ENCODE measurements at places on chromosomes 5 and 9. TPM values are rescaled to one million over a fixed set of nuclear protein-coding genes. Genes with fewer than 3 reads are reported as not detected.
A peak's percentile ranks its signal among the peaks of the same experiment; 100 is the strongest.

GRCh38 chr5:139369181-139369580 is 13.9 kb downstream of the SLC23A1 start:
- no peak for DNase-seq

DNA sequence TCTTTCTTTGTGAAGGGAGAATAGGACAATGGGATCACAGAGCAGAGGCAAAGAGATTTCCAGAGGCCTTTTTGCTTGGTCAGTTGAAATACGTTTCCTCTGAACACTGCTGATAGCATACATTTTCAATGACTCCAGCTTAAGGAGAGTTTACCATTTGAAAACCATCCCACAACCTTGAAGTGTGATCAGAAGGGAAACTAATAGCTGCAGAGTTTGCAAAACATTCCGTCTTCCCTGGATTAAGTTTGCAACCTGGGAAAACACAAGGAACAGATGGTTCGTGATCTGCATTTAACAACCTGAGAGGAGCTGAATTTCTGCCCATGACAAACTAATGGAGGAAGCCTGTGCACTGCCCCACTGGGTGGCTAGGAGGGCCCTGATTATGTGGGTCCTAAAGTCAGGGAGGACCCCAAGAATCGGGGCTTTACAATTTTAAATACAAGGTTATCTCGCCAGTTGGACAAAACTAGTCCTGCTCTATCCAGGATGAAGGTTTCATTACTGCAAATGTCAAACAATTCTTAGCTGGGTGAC is 35.6 kb downstream of the MTX3 start:
- DNase-seq = no peak

Gene OR1Q1
- total RNA-seq = not detected

- no peak for DNase-seq
Observed at GRCh38 chr9:13896922-13897835, 416.8 kb downstream of the NFIB start.

DNA sequence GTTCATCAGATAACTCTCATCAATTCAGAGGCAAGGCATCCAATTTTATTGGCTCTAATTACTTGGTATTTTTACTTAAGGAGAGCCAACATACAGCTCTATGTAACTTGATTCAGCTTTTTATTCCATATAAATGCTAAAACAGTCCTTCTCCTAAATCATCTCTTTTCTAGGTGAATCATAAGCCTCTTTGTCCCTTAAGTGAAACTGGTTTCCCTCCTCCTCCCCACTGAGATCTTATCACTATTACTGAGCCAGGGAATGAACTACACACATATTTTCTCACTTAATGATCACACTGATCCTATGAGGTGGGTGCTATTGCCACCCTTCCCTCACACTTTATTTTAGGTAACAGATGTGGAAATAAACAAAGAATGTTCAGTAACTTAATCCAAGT is 1143.8 kb downstream of the MAT2B start:
- no peak for DNase-seq

Gene ROPN1L
- 0.32 TPM for total RNA-seq

DNA sequence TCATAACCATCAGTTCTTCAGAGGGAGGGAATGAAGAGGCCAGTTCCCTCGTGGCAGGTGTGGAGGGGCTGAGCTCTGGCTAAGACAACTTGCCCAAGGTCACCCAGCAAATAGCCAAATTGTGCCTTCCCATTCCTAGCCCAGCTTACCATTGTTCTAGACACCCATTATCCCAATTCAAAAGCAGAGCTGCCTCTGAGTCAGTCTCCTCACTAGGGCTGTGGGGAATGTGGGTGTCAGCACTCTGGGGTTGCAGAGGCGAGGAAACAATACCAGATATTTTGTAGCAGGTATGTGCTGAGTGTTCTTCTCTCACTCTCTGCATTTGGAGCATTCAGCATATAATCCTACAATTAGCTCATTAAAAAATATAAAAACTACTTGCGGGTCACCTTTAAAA is 270.8 kb downstream of the PSAT1 start:
- DNase-seq = no peak

Gene NTNG2
- total RNA-seq = 1.9 TPM

Gene LURAP1L
- 49.0 TPM for total RNA-seq

DNA sequence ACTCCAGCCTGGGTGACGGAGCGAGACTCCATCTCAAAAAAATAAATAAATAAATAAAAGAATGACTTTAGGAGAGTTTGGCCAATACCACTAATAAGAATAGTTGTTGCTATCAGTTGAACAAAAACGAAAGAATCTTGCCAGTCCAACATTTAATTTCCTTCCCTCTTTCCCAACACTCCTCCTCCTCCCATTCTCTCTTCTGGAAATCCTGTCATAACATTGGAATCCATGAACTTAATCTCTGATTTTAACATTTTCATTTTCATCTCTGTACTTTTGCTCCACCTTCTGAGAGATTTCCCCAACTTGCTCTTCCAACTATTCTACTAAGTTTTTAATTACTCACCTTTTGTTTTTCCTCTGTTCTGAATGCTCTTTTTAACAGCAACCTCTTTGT is 42.8 kb upstream of the CDK20 start:
- DNase-seq = peak; percentile 16

- no peak for DNase-seq
Observed at GRCh38 chr9:103615994-103616393, 478.1 kb upstream of the SMC2 start.

Gene HTR4
- total RNA-seq = not detected

DNA sequence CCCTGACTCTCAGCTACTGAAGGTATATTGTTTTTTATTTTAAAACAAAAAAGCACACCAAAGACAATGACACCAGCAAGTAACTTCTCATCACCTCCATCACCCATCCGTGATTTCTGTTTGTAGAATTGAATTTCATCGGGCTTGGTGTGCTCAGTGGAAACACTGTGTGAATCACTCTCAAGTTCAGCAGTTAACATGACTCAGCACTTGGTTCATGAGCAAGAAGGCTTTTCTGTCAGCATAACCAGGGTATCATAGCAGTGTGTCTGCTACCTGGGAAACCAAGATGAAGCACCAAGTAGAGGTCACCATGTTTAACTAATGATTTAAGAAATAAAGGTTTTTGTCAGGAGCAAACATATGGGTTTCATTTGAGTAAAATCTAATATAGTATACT is 123.7 kb downstream of the INSYN2B start:
- peak; percentile 74 for DNase-seq

Gene PTGDS
- total RNA-seq = 10.8 TPM

DNA sequence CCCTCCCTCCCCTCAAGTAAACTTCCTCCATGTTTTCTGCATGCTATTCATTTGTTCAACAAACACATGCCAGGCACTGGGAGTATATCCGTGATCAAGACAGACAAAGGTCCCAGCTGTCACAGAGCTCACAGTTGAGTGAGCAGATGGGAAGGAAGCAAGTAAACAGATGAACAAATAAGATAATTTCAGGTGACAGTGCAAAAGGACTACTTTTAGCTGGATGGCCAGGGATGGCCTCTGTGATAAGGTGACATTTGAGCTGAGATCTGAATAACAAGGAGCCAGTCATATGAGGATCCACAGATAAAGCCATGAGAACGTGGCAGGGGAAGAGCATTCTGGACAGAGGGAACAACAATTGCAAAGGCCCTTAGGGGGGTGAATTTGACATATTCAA is 121.7 kb upstream of the RAD23B start:
- DNase-seq = no peak

DNA sequence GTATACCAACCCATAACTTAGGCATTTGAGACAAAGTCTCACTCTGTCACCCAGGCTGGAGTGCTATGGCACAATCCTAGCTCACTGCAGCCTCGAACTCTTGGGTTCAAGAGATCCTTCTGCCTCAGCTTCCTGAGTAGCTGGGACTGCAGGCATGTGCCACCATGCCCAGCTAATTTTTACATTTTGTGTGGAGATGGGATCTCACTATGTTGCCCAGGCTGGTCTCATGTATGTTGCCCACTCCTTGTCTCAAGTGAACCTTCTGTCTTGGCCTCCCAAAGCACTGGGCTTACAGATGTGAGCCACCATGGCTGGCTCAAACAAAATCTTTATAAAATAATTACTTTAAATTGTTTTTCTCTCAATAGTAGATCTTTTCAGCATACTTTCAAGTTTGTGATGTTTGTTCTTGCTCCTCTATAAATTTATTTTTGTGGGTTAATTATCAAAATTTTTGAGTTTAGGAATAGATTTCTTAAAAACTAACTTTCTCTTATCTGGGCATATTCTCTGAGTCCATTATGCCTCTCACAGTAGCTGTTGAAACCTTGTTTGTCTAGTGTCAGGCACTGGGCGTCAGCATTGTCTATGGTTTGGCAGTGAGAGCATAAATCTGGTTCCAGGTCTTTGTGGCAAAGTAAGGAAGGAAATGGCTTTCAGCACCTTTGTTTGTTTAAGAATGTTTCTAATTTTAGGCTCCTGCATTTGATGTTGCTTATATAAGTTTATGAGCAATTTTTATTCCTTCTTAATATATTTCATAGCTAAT is 38.7 kb downstream of the NLN start:
- peak; percentile 17 for DNase-seq

GRCh38 chr5:115859378-115859777 is 17.6 kb downstream of the AP3S1 start:
- peak; percentile 53 for DNase-seq

Gene EPB41L4B
- total RNA-seq = 0.32 TPM

Gene ANKRD34B
- not detected for total RNA-seq

Gene SLC34A1
- total RNA-seq = not detected

Gene CDKN2B-AS1
- 9.5 TPM for total RNA-seq

DNA sequence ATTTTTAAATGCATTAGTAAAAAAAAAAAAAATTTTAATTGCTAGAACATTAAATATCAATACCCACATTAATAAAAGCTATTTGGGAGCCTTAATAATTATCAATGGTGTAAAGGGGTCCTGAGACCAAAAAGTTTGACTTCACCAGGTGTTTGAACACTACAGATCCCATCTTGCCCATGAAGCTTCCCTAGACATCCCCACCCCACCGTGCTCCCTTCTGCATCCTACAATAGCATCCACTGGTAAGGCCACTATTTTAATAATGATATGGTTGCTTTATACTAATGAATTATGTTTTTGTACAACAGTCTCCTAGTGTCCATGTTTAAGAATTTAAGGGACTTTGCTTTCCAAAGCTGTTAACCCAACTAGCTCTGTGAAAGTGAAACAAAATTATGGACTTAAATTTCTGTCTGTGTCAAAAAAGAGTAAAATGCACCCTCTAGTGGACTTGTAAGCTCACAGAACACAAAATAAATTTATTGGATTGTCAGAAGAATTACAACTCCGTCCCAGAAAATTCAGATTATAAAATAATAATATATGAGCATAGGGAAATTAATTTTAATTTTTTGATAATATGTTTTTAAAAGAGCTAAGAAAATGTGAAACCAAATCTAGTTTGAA is 76.0 kb downstream of the ARL15 start:
- peak; percentile 67 for DNase-seq

Gene PCDHB16
- total RNA-seq = under 0.01 TPM

GRCh38 chr5:126133424-126133823 is 289.8 kb upstream of the GRAMD2B start:
- DNase-seq = no peak

- no peak for DNase-seq
Observed at GRCh38 chr9:4117835-4118610, 181.8 kb downstream of the GLIS3 start.

Gene LVRN
- 0.64 TPM for total RNA-seq

Gene HAPLN1
- 0.43 TPM for total RNA-seq

DNA sequence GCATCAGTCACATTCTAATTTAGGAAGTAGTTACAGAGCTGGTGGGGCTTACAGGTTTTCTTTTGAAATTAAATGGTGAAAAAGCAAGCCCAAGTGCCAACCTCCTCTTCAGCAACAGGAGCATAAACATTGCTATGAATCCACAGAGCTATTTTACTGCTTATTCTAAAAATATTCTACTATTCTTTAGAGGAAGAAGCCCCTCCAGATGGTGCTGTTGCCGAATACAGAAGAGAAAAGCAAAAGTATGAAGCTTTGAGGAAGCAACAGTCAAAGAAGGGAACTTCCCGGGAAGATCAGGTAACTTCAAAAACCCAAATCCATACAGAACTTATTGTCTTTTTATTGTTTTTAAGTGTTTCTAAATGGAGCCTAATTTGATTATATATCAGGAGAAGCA is 202.8 kb downstream of the CWC27 start:
- DNase-seq = peak; percentile 23

DNA sequence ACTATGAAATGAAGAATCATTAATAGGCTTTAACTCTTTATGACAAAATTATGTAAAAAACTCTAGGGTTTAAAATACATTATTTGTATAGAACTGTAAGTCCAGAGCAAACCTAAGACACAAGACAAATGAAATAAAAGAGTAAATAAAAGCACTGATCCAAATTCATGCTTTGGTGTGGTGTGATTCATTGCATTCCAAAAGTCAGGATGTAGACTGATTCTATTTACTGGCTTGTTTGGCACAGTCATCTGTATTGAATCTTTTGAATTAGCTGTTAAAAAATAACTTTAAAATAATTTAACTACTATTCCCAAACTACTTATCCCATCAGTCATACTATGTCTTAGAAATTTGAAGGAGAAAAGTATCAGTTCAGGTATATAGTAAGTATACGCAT is 31.1 kb downstream of the IL4 start:
- DNase-seq = peak; percentile 20

- no peak for DNase-seq
Observed at GRCh38 chr5:170278611-170279458, 18.7 kb downstream of the LCP2 start.

Gene OTP
- total RNA-seq = not detected

Gene FOXD4
- total RNA-seq = 0.43 TPM

Measured in fibroblast of villous mesenchyme (primary cell).